ENCODE measurements at places on chromosomes 2 and 18.

DNA sequence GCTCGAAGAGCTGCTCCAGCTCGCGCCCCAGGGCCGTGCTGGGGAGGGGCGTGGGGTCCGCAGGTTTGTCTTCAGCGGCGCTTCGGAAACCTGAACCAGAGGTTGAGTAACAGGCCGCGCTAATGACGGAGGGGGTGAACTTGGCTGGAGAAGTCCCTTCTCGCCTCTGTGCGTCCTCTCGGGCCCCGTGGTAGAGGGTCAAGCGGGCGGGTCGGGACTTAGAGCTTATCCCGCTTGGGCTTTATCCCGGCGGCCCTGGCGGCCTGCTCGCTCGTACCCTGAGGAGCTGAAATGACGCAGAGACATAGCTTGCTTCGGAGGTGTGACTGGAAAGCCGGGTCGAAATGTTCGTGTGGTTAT, 479 bp downstream of the RNMT start:
- DNase-seq, result peak; percentile 2

GRCh38 chr2:165560377-165560988, 91.0 kb downstream of the CSRNP3 start:
- DNase-seq, result no peak

GRCh38 chr18:74652392-74652988, 54.8 kb downstream of the ZNF407 start:
- DNase-seq, result no peak

GRCh38 chr2:38390947-38391346, 13.9 kb upstream of the ATL2 start:
- no peak for DNase-seq

DNA sequence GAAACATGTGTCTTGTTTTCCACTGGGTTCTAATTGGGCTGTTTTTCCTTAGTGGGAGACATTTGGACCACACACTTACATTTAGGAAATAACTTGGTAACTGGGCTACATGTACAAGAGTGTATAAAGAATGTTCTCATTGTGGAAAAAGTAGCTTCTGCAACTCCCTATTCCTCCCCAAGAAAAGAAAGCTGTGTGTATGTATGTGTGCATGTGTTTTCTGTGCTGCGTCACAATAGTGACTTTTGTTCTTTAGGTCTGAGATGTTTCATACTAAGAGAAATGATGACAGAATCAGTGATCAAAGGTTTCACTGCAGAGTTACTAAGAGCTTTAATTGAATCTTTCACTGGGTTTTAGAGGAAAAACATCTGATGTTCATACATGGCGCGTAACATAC, 82.7 kb downstream of the TANC1 start:
- DNase-seq, result no peak
